NCI-H510A (cell line): ENCODE measurements at places on chromosomes 5 and 9.

- no peak for DNase-seq
Measured at GRCh38 chr5:37055383-37055990, 178.9 kb downstream of the NIPBL start.

GRCh38 chr5:45279109-45279508, 417.1 kb downstream of the HCN1 start:
- no peak for DNase-seq

DNA sequence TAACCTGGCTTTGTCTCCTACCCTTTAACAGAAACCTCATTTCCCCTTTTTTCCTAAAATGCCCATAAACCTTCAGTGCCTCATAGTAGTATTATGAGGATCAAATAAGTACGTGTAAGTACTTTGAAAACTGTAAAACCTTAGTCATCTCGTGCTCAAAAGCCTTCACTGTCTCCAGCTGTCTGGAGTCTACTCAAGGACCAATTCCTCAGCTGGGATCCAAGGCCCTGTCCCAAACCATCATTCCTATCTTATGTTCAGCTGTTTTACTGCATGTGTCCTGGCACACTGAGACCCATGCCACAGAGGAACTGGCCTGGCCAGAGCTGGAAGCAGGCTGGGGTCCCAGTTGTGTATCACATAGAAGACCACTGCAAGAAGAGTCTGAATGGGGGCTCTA, 15.9 kb downstream of the ADAMTSL1 start:
- DNase-seq = no peak

DNA sequence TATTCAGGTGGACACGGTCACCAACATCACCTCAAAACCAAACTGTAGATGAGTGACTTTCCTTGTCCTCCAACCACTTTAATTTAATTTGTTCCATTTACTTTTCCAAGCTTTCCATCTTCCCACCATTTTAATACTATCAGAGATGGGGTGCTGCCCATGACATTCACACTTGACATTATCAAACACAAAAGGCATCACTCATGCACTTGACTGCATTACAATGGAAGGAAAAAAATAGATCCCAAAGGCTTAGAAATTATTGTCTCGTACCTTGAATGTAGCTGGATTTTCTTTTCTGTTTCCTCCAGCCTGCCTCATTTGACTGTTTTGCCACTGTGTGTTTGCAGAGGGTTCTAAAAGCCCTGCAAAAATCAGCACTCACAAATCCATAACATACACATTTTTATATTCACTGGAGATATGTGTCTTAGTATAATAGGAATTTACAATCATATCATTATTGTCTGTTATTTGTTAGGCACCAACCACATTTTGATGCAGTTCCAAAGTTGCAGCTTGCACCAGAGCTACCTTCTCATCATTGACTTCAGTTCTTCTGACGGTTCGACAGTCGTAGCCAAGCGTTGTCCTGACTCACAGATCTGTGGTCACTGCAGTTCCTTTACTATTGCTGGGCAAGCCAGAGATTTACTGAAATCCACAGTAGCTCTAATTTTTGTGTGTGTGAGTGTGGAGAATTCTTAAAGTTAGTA, 712.3 kb upstream of the WWC1 start:
- no peak for DNase-seq

DNA sequence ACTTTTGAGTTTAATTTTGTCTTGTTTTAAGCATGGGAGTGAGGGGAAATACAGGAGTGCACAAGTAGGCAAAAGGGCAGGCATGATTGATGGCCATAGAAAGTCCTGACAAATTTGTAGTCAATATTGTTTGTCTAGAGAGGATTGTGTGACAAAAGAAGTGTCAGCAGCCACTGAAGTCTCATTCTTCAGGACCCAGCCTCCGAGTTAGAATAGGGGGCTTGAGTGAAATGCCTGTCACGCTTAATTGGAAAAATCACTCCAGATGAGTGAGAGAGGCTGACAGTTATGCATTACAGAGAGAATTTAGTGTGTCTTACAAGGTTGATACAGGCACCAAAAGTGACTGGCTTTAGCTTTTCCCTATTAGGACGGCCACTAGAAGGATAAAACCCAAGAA, 81.9 kb upstream of the RPS23 start:
- no peak for DNase-seq

- DNase-seq = no peak
Measured at GRCh38 chr9:21252721-21253547, 13.1 kb upstream of the IFNA14 start.

- no peak for DNase-seq
Measured at GRCh38 chr9:100662122-100662521, 84.2 kb downstream of the CAVIN4 start.

DNA sequence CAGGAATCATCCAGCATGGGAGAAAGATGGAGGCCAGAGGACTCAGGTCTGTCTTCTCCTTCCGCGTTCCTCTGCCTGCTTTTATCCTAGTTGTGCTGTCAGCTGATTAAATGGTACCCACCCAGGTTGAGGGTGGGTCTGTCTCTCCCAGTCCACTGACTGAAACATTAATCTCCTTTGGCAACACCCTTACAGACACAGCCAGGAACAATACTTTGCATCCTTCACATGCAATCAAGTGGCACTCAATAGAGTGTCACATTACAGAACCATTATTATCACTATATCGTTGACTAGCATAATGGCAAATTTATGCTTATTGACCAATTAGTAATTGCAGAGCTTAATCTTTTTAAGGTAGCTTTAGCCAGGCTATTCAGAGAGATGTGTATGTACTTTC, 64.8 kb downstream of the UNC13B start:
- DNase-seq = peak; percentile 41

GRCh38 chr5:126335886-126336285, 87.3 kb upstream of the GRAMD2B start:
- DNase-seq = no peak

DNA sequence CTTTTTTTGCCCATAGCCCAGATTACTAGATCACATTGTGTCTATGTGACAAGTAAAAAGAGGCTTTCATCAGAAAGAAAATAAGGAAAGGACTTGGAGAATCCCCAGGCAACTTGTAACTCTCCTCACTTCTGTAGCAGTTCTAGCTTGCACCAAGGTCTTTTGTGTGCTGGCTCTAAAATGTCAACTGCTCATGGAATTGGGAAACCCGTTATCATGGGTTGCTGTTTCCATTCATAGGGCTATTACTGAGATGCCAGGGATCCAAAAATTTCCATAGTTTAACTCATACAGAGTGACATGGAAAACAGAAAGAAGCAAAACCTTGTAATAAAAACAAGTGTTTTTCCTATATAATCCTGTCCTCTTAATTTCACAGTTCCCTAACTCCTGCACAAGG, 123.9 kb upstream of the FBXL7 start:
- DNase-seq = no peak

- no peak for DNase-seq
Measured at GRCh38 chr5:94288937-94289336, 329.5 kb downstream of the KIAA0825 start.

- no peak for DNase-seq
Measured at GRCh38 chr5:38846379-38847011, 683 bp downstream of the OSMR start.

DNA sequence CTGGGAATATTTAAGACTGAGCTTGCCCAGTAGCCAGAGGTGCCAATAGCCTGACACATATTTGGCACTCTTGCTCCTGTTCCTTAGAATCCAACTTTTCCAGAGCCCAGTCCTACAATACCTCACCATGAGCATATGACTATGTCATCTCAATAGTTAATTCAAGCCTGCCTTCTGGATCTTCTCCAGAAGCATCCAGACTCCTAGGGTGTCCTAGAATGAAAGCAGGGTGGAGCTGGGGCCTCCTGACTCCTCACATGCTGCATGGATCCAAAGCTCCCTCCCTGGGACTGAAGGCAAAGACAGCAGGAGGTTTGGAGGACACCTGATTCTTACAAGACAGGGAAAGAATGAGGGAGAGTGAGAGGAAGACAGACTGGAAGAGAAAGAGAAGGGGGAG, 37.9 kb downstream of the SH3TC2 start:
- DNase-seq = no peak
